ENCODE measurements at places on chromosomes 5 and 9.

DNA sequence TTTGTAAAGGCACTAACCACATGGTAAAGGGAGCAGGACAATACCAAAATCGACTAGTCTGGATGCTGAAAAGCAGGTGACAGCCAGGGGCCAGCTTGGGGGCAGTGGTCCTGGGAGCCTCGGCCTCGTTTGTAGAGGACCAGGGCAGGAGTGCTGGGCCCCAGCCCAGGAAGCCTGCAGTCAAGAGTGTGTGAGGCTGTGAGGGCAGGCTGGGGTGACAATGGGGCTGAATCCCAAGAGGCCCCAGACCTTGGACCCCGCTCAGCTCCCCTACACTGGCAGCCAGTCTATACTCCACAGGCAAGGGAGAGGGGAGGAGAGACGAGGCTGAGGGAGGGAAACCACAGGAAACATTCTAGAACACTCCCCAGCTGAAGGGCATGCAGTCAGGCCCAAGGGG is 2.6 kb upstream of the INPP5E start:
- no peak for DNase-seq

- no peak for DNase-seq
Measured at GRCh38 chr5:148952097-148952867, 110.6 kb downstream of the SH3TC2 start.

DNA sequence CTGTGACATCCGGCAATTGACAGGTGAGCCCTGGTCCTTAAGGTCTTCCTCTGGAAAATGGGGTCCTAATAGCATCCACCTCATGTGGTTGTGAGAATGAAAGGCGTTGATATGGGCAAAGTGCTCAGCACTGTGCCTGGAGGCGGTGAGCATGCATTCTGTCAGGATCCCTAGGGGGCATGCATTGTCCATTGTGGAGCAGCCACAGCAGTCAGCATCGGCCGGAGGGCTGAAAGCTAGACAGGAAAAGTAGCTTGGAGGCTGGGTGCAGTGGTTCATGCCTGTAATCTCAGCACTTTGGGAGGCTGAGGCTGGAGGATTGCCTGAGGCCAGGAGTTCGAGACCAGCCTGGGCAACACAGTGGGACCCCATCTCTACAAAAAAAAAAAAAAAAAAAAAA is 122.2 kb downstream of the LHX2 start:
- peak; percentile 19 for DNase-seq

- no peak for DNase-seq
Measured at GRCh38 chr5:72386639-72387038, 66.5 kb downstream of the PTCD2 start.

DNA sequence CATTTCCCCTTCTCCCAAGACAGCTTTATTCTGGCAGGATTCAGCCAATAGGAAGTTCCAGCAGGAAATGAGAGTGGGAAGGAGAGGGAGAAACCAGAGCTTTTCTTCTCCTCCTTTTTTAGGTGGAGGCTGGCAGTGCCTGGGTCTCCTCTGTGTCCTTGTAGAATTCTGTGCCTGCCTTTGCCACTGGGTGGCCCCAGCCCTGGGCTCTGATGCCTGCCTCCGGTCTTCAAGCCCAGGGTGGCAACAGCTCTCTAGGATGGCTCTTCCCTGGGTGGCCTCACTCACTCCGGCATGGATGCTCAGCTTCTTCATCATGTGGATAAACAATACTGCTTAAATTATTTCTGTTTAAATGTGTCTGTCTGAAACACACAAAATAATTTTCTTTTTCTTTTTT is 694.8 kb downstream of the SEMA5A start:
- no peak for DNase-seq

GRCh38 chr9:79007701-79008483 is 563.9 kb upstream of the TLE4 start:
- no peak for DNase-seq

- DNase-seq: no peak
Measured at GRCh38 chr9:81379655-81380054, 309.7 kb downstream of the TLE1 start.

- DNase-seq: peak; percentile 59
Measured at GRCh38 chr9:4984171-4984620, 876 bp upstream of the JAK2 start.

GRCh38 chr9:7456793-7457530 is 342.6 kb downstream of the DMAC1 start:
- DNase-seq: no peak

DNA sequence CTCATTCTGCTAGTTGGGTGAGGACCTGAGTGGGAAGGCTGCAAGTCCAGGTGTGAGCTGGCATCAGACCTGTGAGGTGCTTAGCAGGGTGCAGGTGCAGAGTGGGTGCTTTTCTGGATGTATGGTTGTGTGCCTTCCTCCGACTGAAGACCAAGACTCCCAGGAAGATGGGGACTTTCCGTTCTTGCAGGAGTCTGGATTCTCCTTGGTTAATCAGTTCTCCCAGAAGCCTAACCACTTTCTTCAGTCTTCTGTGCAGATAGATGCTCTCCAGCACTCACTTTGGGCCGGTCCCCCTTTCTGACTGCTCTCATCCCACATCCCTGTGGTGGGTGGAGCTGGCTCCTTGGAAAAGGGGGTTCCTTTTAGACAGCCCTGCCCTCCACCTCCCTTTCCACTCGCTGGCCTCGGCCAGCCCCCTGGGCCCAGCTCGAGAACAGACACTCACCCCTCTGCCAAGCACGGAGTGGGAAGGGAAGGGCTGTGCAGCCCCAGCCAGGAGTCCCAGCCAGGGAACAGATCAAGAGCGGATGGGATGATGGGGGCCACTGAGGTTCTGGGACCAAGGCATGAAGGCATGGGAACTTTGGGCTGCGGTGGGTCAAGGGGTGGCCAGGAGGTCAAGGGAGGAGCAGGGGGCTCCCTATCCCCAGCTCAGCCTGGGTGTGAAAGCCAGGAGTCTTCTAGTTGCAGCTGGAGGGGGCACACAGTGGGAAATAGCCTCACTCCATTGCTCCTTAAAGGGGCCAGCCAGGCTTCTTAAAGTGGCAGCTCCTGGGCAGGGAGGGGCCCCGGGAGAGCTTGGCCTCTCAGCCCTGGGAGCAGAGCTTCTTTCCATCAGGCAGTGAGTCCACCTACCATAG is 62.4 kb downstream of the FGF18 start:
- no peak for DNase-seq

DNA sequence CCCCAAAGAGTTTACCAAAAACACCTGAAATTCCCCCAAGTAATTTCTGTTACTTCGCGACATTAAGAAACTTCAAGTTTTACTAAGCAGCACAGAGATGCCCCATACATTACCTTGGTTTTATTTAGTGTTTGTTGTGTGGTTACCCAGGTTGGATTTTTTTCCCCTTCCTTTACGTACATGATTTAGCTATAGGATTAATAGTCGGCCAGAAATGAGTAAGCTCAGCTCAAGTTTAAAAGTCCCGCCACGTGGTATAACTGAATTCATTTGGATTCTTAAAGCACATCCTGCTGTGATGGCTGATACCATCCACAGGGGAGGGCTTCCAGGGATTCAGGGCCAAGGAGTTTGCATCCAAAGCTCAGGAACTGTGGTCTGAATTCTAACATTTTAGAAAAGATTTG is 75.9 kb downstream of the DAP start:
- no peak for DNase-seq

DNA sequence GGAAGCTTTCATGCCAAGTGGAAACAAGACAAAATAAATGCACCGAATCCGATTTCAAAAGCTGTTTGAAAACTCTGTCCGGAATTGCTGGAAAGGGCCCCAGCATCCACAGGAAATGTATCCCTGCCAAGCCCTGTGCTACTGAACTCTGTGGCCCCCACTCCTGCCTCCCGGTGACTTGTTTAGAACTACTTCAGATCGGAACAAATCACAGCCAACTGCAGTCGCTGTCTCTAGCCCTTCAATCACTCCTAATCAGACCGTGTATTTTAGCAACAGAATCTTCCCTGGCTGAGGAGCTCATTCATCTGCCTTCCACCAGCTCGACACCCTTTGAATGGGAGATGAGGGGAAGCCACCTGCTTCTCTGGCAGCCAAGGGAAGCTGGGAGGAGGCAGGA is 94.1 kb downstream of the KCNIP1 start:
- no peak for DNase-seq

DNA sequence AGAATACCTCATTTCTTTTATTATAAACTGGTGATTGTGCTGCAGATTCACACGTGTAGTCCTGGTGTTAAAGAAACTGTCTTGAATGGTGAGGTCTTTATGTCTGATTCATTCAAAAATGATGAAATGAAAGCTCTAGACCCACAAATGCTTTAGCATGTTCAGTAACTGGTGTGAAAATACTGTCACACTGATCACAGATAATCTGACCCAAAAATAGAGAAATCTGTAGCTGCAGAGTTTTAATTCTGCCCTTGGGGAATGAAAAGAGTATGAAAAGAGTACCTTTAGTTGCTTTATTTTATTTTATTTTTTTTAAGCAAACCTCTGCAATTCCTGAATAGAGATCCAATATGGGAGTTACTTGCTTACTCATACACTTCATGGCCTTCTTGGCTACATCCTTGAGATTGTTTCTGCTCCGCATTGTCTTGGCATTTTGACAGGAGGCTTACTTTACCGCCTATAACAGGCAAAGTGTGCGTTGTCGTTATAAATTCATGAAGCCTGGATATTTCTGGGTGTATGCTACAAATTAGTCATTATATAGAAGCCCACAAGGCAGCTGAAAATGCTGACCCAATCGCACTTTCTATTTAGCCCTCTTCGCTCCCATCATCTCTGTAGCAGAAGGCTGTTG is 2.7 kb downstream of the RGMB start:
- no peak for DNase-seq

- no peak for DNase-seq
Measured at GRCh38 chr5:167514461-167514860, 777.0 kb upstream of the WWC1 start.

GRCh38 chr5:105773241-105773640 is 1897.5 kb downstream of the EFNA5 start:
- DNase-seq: no peak

- DNase-seq: peak; percentile 99
Measured at GRCh38 chr9:115262477-115262876, 144.5 kb upstream of the TNC start.

DNA sequence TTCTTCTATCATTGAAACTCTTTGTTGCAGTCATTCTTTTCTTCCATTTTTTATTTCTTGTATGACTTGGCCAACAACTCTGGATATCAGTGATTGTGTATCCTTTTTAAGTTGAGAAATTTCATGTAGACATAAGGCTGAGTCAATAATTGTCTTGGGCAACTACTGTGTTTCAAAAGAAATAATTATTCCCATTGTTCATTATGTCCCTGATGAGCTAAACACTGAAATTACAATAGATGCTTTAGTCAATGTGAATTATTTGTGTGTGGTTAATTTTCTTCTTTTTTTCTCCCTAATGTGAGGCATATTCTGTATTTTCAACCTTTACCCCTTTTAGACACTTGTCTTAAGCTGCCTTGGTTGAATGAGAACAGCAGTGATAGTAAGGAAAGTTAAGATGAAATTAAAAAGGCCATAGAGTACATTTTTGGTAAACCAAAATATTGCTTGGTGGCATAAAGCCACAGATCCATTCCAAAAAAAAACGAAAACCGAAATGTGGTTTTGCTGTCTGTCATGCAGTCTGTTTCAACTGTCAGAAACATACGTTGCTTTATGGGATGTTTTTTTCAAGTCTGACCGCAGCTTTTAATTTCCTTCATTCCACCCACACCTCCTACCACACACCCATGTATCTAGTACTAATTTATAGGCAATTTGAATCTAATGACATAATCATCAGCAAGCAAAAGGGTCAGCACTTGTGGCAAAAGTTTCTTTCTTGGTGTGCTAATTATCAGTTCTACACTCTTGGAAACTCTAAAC is 21.1 kb downstream of the TLE4 start:
- DNase-seq: no peak

GRCh38 chr9:122425087-122425486 is 52.6 kb downstream of the OR1J1 start:
- no peak for DNase-seq

DNA sequence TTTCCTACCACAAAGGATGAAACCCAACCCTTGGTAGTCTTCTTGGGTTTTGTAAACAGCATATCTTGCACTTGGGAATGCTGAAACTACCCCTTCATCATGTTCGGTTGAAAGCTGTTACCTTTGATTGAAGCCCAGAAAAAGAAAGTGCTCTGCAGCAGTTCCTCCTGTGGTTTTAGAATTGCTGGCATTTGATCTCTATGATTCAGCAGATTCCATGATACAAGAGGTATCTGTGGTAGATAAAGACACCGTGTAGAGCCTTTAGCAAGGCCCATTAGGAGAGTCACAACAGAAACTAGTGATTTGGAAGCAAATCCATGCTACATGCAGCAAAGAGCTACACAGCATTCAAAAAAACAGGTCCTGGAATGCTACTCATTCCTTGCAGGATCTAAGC is 557.0 kb downstream of the TLE1 start:
- no peak for DNase-seq

GRCh38 chr5:167934551-167934971 is 356.9 kb upstream of the WWC1 start:
- DNase-seq: no peak

DNA sequence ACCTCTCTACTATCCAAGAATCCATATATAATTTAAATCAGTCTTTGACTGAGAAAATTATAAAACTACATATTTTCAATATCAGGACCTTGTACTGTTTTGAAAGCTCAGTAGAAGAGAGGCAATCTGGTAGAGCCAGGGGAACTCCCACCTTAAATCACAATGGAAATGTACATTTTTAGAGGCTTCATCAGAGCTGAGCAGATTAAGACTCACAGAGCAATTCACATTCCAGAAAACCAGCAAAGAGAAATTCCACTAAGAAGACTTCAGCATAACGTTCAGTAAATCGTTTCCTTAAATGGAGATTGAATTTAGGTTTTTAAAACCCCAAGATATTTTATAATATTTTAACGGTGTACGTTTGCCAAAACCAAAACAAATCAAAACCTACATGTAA is 227.8 kb upstream of the TRPM3 start:
- DNase-seq: no peak

GRCh38 chr5:134122530-134122929 is 8.0 kb downstream of the TCF7 start:
- no peak for DNase-seq

DNA sequence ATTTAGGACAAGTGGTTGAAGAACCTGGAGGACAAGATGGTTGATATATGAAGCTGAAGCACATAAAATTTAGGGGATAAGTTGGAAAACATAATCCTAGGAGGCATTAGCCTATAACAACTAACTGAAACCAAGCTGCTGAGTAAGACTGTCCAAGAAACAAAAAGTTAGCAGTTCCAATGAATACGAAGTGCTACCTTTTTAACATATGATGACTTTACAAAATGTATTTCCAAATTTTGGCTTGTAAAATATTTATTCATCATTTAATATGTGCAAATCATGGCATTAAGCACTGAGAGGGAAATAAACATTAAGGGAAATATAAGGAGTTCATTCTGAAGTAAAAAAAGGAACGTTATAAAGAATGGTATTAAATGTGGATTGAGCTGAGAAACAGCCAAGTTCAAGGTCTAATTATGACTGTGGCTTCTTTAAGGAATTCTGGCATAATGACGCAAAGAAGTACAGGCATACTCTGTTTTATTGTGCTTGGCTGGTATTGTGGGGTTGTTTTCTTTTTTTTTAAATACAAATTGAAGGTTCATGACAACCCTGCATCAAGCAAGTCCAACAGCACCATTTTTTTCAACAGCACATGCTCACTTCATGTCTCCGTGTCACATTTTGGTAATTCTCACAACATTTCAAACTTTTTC is 7.7 kb downstream of the RAPGEF6 start:
- no peak for DNase-seq

All from COR-L47 (cell line).